Astrocyte of the cerebellum (primary cell): ENCODE measurements at places on chromosomes 11 and 22.

DNA sequence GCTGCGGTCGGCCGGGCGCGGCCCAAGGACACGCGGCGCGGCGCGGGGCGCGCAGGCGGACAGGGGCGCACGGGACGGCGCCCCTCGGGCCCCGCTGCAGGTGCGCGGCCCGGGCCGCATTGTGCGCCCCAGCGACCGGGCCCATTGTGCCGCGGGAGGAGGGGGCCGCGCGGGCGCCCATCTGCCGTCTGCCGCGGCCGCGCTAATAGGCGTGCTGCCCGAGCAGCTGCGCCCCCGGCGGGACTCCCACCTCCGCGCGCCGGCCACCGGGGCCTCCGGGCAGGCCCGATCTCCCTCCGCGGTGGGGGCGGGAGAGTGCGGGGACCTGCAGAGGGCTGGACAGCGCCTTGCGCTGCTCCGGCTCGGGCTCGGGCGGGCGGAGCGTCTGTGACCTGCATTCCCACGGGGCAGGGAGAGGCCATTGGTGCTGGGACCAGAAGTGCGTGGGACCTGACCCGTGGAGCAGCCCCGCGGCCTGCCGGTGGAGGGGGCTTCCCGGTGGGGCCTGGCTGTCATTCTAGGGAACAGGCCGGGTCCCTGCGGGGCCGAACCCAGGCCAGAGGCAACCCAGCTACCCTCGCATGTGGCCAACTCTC, 933 bp downstream of the BRSK2 start:
- no peak for DNase-seq

DNA sequence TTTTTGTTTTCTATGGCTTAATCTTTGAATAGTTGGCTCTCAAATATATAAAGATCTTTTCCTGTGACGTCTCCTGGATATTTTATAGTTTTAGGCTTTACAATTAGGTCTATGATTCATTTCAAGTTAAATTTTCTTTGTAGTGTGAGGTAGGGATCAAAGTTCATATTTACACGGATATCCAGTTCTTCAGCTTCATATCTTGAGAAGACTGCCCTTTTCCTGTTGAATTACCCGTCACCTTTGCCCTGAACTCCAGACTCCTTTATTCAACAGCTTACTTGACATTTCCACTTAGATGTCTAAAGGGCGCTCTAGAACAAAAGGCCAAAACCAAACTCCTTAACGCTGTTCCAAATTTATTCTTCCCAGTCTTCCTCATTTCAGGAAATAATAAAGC, 51.7 kb downstream of the TTC17 start:
- no peak for DNase-seq

- DNase-seq, result no peak
Measured at GRCh38 chr11:16012125-16012751, 344.1 kb downstream of the SOX6 start.

DNA sequence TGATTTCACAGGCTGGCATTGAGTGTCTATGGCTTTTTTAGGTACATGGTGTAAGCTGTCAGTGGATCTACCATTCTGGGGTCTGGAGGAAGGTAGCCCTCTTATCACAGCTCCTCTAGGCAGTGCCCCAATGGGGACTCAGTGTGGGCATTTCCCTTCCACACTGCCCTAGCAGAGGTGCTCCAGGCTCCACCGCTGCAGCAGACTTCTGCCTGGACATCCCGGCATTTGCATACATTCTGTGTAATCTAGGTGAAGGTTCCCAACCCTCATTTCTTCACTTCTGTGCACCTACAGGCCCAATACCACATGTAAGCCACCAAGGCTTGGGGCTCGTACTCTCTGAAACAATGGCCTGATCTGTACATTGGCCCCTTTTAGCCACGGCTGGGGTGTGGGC, 78.3 kb downstream of the RNF169 start:
- no peak for DNase-seq

DNA sequence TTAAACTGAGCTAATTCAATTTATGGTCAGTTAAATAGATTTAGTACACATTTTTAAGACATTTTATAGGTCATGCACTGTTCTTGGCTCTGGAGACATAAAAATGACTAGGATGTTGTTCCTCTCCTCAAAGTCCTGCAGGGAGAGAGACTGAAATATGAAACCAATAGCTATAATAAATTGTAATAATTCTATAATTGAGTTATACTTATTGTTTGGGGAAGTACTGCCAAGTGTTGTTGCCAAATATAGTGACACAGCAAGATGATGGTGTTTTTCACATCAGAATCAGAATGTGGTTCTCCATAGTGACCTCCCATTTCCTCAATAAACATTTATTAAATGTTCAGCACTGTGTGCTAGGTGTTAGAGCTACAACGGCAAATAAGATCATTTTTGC, 470.6 kb downstream of the NTM start:
- no peak for DNase-seq
